ENCODE measurements at places on chromosomes 13 and 19. TPM values are rescaled to one million over a fixed set of nuclear protein-coding genes. Genes with fewer than 3 reads are reported as not detected.

Gene C19orf33
- 148 TPM for total RNA-seq

- no peak for DNase-seq
These were observed 471.5 kb downstream of the TSHZ3 start for GRCh38 chr19:30877661-30878113.

- DNase-seq = no peak
These were observed 203.9 kb downstream of the COL4A1 start for GRCh38 chr13:110103026-110103425.

- DNase-seq = peak; percentile 40
These were observed 6.8 kb upstream of the DGKH start for GRCh38 chr13:42041684-42042035.

GRCh38 chr19:37947778-37948177 lies 40.8 kb downstream of the SIPA1L3 start:
- no peak for DNase-seq

DNA sequence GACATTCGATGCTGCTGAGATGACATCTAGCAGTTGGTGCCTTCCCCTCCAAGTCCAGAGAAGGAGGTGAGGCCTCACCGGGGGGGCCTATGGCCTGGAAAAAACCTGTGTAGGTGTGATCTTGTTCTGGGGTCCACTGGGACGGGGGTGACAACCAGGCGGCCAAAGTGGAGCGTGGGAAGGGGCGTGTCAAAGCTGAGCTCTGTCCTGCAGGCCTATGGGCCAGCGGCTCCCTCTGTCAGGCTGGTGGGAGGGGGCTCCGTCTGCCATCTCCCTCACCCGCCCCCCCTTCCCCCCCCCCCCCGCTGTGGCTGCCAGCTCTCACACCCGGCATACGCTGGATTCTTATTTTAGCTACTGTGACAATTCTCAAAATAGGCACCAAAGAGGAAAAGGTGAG lies 56.7 kb upstream of the UQCRFS1 start:
- no peak for DNase-seq

- no peak for DNase-seq
These were observed 19.8 kb upstream of the NAPA start for GRCh38 chr19:47534628-47535027.

GRCh38 chr13:98997011-98997730 lies 19.3 kb upstream of the DOCK9 start:
- peak; percentile 32 for DNase-seq
